ENCODE measurements at places on chromosomes 11 and 22.

GRCh38 chr22:30733181-30733631, 38.5 kb downstream of the OSBP2 start:
- no peak for DNase-seq

- DNase-seq, result no peak
These were observed 505.4 kb downstream of the BRD1 start for GRCh38 chr22:49322231-49322630.

GRCh38 chr11:95515371-95515770, 274.2 kb downstream of the FAM76B start:
- no peak for DNase-seq

DNA sequence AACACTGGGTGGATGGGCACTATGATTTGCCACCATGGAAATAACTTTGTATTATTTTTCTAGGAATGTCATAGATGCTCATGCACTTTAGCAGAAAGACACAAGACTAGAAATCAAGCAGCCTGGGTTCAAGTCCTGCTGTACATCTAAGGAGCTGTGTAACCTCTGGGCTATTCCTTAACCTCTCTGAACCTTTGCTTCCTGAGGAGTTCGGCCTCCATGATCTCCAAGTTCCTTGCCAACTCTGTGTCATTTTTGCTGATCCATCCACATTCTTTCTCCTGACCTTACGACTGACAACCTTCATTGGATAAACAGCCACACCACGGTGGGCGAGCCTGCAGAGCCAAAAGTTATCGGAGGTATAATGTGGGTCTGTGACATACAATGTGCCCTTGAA, 24.1 kb downstream of the ETS1 start:
- DNase-seq, result no peak

DNA sequence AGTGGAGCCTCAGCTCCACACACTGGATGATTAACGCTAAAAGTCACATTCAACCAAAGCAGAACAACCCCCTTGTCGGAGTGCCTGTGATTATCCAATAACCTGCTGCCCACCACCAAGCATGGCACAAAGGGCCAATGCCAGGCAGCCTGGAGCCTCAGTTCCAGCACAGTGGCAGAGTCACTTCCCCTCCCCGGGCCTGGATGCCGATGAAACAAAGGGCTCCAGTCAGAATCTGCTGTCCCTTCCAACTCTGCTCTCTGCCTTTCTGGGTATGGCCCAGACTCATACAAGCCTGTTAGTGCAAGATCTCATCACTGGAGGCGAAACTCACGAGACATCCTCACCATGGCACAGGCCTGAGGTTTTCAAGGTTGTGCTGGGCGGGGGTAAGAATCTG, 52.1 kb downstream of the CLTCL1 start:
- no peak for DNase-seq

DNA sequence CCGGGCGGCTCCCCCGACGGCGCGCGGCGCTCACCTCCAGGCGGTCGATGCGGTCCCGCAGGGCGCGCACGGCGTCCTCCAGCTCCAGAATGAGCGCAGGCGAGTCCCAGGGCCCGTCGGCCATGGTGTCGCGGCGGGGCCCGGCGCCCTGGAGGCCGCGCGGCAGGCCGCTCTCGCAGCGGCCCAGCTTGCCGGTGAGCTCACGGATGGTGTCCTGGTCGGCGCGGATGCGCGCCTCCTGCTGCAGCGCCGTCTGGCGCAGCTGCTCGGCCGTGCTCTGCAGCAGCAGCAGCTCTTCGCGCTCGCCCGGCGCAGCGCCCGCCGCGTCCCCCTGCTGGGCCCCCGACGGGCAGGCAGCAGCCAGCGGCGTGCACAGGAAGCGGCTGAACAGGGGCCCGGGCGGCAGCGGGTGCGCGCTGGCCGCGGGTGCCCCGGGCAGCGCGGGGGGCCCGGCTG, 599 bp downstream of the NPTXR start:
- no peak for DNase-seq

DNA sequence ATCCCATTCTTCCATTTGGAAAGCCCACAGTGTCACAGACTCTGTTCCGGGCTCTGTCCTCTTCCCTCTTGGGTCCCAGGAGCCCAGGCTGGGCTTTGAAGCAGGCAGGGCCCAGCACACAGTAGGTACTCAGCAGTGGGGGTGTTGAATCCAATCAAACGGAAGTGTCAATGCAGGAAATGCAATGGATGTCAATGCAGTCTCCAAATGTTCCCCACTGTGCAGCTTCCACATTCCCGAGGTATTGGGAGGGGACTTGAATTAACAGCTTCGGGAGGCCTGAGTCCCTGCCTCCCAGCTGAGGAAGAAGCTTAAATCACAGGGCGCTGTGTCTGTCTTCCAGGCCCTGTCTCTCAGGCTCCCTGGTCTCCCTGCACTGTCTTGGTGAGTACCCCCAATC, 21.8 kb upstream of the SMIM35 start:
- DNase-seq, result no peak

- no peak for DNase-seq
These were observed 26.2 kb downstream of the OR2AG2 start for GRCh38 chr11:6745465-6746015.

GRCh38 chr11:96200243-96200642, 142.8 kb downstream of the MAML2 start:
- no peak for DNase-seq

DNA sequence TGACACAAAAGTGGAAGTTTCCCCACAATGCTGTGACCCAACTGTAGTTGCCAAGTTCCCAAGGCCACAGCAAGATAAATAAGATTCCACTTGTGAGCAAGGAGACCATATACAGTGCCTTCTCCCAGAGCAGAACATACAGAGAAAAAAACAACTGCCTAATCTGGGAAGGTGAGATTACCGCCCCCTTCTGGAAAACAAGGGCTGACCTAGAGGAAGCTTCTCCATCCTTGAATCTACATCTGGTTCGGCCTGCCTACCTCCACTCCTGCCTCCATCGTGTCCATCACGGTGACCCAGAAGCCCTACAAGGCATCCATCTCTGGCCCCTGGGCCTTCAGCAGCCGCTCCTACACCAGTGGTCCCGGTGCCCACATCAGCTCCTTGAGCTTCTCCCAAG, 6.1 kb upstream of the RNASEH2C start:
- DNase-seq, result no peak

- no peak for DNase-seq
These were observed 19.7 kb upstream of the MUC5AC start for GRCh38 chr11:1138097-1138496.

DNA sequence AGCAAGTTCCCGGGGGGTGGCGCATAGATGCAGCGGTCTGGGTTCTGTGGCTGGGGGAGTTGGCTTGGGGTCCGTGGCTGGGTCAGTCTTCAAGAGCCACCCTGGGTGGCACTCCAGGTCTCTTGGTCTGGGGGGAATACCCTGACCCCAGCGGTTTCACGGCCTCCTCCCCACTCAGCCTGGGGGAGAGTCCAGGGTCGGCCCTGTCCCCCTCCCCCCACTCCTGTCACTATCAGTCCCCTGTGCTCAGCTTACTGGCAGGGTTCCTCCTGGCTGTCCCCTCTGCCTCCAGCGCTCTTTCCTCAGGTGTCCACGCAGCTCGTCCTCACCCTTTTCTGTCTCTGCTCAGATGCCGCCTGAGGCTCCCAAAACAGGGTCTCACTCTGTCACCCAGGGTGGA, 68.5 kb upstream of the PARVG start:
- no peak for DNase-seq

DNA sequence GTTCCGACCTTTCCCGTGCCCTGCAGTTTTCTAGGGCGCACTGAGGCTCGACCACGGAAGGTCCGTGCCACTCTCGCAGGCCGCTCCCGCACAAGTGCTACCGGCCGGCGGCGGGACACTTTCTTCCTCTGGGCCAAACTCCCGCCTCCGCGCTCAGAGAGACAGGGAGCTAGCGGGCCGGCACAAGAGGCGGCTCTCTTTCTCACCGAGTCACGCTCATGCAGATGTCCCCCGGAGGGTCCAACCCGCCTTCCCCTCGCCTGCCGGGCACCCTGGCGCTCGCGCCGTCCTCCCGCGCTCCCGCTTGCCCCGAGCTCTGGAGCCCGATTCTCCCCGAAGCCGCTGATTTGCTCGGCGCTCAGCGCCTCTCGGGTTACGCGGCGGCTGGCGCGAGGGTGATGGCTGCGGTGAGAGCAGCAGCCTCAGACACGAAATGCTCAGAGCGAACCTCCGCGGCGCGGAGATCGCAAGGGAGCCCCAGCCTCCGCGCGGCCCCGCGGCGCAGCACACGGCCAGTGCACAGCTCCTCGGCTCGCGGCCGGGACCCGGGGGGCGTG, 1.0 kb downstream of the LMO1 start:
- no peak for DNase-seq

- DNase-seq, result no peak
These were observed 431.2 kb downstream of the METTL15 start for GRCh38 chr11:28539239-28540030.

- DNase-seq, result no peak
These were observed 107.8 kb downstream of the KIRREL3 start for GRCh38 chr11:126892756-126893155.

DNA sequence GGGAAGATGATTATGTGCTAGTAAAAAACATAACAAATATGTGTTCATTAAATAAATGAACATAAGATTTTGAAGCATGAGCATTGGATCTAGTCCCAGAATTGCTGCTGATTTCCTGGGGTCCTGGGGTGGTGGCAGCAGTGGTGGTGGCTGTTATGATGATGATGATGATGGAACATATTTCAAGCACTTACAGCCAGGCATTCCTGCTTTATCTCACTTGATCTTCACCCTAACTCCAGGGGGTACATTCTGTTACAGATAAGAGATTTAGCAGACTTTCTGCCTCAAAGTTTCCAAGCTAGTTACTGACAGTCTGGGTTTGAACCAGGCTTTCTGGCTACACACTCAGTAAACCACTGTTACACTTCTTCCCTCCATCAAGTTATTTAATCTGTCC, 5.2 kb downstream of the TRAPPC4 start:
- DNase-seq, result no peak

- no peak for DNase-seq
These were observed 19.5 kb upstream of the FADD start for GRCh38 chr11:70183483-70184176.

DNA sequence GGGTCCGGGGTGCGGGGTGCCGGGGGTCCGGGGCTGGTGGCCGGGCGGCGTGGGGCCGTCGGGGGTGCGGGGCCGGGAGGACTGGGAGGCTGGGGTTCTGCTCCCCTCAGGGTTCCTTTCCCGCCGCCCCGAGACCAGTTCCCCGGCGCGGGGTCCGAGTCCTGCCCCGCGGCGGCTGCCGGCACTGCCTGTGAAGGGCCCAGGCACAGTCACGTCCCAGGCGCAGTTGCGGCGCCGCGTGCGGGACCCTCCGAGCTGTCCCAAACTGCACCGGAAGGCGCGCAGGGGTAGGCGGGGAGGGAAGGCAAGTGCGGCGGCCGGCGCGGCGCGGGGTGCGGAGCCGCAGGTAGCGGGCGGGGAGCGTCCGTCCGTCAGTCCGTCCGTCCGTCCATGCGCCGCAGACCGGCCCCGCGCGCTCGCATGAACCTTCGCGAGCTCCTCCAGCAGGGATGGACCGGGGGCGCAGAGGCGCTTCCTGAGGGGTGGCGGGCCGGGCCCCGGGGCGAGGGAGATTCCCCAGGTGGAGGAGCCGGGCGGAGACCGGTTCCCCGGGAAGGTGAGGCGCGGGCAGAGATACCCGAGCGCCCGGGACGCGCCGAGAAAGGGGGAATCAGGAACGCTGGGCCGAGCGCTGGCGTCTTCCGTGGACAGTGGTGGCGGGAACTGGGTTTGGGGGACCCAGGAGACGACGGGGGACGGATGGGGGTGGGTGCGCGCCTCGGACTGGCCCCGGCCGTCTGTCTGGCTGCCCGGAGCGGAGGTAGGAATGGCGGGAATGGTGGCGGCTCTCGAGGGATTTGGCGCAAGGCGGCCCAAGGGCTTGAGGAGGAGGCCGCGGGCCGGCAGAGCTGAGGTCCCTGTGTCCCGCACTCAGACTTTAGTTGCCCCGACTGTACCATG, 3.1 kb upstream of the ADORA2A start:
- DNase-seq, result no peak

GRCh38 chr22:41526226-41526829, 17.9 kb downstream of the POLR3H start:
- DNase-seq, result no peak

- DNase-seq, result no peak
These were observed 948 bp upstream of the MRTFA start for GRCh38 chr22:40637183-40638150.

GRCh38 chr11:119112314-119113020, 5.3 kb downstream of the C2CD2L start:
- DNase-seq, result no peak

GRCh38 chr11:75260396-75261170, 20.0 kb downstream of the TPBGL start:
- no peak for DNase-seq

DNA sequence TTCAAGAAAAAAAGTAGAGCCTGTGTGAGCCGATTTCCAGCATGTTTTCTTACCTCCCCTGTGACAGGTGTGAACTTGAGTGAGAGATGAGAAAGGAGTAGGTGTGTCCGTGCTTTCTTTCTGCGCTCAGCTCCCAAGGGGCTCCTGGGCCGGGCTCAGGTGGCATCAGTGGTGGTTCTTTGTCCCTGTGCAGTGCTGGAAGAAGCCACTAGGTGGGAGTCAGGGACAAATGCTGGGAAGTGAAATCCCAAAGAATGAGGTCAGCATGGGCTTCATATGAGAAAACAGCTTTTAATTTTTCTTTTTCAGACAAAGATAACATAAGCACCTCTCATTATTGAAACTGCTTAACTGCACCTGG, 57.8 kb downstream of the PPFIBP2 start:
- DNase-seq, result no peak

GRCh38 chr22:36036167-36036624, 7.6 kb upstream of the RBFOX2 start:
- DNase-seq, result no peak

DNA sequence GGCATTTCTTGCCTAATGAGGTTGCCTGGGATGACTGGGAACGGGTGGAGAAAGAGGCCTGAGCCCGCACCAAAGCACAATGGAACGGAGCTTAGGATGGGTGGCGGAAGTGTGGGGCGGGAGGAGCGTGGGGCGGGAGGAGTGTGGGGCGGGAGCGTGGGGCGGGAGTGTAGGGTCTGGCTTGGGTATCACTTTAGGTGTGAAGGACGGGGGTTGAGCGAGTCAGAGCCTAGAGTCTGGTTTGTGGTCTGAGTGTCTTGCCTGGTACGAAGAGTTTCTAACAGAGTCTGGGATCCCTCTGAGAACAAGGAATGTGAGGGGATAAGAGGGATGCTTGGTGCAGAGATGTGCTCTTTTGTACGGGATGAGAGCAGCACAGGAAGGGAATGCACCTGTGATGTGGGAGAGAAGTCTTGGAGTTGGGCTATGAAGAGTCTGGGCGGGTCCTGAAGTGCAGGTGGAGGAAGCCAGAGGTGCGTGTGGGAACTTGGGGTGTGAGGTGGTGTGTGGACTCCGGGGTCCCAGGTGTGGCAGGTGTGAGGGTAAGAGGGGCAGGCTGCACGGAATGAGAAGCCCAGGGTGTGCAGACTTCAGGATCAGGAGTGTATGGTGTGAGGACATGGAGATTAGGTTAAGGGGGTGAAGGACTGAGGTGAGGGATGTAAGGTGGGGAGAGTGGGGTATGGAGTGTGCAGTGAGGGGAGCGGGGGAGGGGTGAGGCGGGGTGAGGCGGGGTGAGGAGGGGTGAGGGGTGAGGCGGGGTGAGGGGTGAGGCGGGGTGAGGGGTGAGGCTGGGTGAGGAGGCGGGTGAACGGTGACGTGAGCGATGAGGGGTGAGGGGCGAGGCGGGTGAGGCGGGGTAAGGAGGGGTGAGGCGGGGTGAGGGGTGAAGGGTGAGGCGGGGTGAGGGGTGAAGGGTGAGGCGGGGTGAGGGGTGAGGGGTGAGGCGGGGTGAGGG, 1.0 kb downstream of the SYCE3 start:
- no peak for DNase-seq

GRCh38 chr22:31840585-31840984, 86.8 kb downstream of the DEPDC5 start:
- DNase-seq, result no peak
